Fibroblast of lung (primary cell): ENCODE measurements at places on chromosomes 2 and 18. TPM values are rescaled to one million over a fixed set of nuclear protein-coding genes. Genes with fewer than 3 reads are reported as not detected.

GRCh38 chr18:4672162-4672561 lies 217.1 kb upstream of the DLGAP1 start:
- DNase-seq = no peak
- H3K4me1 ChIP-seq = no peaks in the 10 kb centered on the region
- no peaks in the 10 kb centered on the region for H3K27me3 ChIP-seq
- no peak overlapping the region for H3K27ac ChIP-seq

DNA sequence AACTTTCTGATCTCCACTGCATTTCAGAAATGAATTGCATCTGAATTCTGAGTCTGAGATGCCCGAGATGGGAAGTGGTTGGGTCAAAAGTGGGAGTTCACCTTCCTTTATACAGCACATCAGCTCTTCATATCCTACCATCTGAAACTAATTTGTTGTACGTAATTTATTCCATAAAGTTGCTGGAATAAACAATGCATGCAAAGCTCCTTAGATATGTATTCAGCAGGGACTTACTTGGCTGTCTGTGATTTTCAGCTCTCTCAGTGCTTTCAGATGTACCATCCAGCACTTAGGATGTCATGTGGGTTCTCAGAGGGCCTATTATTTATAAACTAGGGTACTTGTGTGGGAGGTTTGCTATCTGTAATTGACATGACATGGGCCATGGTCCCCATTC lies 46.9 kb upstream of the EFEMP1 start:
- no peaks in the 10 kb centered on the region for H3K27me3 ChIP-seq
- H3K27ac ChIP-seq = no peak overlapping the region
- DNase-seq = no peak
- H3K4me3 ChIP-seq = no peak overlapping the region
- H3K4me1 ChIP-seq = no peaks in the 10 kb centered on the region
- H3K36me3 ChIP-seq = no peaks in the 10 kb centered on the region

DNA sequence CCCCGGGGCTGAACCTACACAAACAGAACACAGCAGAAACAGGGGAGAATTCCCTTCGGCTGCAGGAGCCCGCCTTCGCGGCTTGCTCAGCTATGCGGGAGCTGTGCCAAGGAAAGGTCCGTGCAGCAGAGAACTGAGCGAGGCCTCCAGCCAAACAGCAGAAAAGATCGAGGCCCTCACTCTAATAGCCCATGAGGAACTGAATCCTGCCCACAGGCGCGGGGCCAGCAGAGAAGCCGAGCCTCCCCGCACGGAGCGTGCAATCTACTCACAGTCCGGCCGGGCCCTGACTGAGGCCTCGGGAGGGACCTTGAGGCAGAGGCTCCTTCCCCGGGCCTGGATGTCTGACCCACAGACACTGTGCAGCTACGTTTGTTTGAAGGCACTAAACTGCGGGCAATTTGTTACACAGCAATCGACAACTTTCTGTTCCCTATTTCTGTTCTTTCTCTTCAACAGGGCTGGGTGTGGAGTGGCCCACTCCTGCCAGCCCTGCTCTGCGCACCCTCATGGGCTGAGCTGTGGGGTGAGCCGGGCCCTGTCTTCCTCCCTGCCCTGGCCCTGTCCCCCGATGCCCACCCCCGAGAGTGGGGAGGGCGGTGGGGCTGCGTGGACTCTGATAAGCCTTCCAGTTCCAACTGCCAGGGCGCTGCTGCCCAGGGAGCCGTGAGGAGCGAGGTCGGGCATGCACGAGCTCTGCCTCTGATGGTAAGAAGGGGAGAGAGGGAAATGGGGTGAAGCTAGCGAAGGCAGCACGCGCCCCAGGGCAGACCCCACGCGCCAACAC lies 13.7 kb downstream of the HES6 start:
- no peak overlapping the region for H3K4me3 ChIP-seq
- no peak overlapping the region for H3K27ac ChIP-seq
- no peaks in the 10 kb centered on the region for H3K36me3 ChIP-seq
- peak; percentile 57 for DNase-seq
- no peaks in the 10 kb centered on the region for H3K4me1 ChIP-seq

GRCh38 chr2:69815717-69816116 lies 13.7 kb upstream of the GMCL1 start:
- DNase-seq = no peak
- H3K27ac ChIP-seq = no peak overlapping the region
- H3K36me3 ChIP-seq = peaks cover 8% of the 10 kb centered on the region
- no peaks in the 10 kb centered on the region for H3K27me3 ChIP-seq

DNA sequence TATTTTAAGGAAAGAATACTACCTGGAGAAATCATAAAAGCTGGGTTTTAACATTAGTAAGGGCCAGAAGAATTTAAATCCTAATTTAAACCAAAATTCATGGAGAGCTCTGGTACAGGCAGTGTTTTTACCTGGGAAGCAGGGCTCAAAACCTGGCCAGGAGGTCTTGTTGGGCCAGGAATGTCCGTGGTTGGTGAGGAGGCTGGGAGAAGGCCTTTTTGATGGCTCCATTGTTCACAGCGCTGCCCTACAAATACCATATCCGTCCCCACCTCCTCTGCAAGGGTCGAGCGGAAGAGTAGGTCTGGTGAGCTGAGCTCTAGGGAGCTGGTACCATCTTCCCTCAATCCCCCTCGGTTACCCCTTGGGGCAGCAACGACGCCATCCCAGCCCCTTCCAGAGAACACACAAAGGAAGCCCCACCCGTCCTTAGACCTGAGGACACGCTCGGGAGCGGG lies 10.9 kb upstream of the HOXD1 start:
- DNase-seq = no peak
- no peak overlapping the region for H3K4me3 ChIP-seq
- no peak overlapping the region for H3K27ac ChIP-seq
- H3K36me3 ChIP-seq = no peaks in the 10 kb centered on the region
- no peaks in the 10 kb centered on the region for H3K4me1 ChIP-seq

DNA sequence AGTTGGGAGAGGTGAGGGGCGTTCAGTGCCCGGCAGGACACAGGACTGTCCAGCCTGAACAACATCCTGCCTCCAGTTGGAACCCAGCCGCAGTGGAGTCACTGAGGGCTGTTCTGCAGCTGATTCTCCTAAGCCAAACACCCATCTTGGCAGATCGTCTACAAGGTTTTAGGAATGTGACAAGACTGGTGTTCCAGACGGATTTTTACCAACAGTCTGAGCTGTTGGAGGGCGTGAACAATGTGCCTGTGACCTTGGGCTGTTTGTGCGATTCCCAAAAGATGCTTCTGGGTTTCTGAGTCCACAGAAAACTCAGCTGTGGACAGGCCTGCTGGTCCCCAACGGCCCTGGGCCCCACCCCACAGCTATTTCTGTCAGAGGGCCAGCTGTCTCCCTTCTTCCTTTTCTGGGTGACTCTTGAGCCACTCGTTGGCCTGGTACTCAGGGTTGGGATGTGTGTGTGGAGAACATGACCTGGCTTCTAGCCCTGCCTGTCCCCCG lies 5.7 kb downstream of the LRRFIP1 start:
- no peaks in the 10 kb centered on the region for H3K27me3 ChIP-seq
- H3K4me3 ChIP-seq = no peak overlapping the region
- no peaks in the 10 kb centered on the region for H3K4me1 ChIP-seq
- peaks cover 1% of the 10 kb centered on the region for H3K36me3 ChIP-seq

DNA sequence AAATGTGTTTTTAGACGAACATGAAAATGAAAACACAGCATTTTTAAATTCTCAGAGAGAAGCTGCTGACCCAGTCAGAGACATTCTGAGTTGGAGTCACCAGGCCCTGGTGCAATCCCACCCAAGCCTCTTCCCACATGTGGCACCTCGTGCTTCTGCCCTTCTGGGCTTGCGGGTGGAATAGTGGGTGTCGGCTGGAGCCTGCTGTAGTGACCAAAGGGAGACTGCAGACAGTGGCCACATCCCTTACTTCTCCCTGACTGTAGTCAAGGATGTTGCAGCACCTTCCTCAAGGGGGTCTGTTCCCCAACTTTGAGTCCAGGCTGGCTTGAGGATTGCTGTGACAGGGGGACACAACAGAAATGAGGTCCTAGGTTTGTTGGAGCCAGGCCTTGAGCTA lies 104.4 kb upstream of the GLI2 start:
- peaks cover 21% of the 10 kb centered on the region for H3K27me3 ChIP-seq
- no peaks in the 10 kb centered on the region for H3K36me3 ChIP-seq
- H3K27ac ChIP-seq = no peak overlapping the region
- no peak overlapping the region for H3K4me3 ChIP-seq
- H3K4me1 ChIP-seq = no peaks in the 10 kb centered on the region
- DNase-seq = no peak

DNA sequence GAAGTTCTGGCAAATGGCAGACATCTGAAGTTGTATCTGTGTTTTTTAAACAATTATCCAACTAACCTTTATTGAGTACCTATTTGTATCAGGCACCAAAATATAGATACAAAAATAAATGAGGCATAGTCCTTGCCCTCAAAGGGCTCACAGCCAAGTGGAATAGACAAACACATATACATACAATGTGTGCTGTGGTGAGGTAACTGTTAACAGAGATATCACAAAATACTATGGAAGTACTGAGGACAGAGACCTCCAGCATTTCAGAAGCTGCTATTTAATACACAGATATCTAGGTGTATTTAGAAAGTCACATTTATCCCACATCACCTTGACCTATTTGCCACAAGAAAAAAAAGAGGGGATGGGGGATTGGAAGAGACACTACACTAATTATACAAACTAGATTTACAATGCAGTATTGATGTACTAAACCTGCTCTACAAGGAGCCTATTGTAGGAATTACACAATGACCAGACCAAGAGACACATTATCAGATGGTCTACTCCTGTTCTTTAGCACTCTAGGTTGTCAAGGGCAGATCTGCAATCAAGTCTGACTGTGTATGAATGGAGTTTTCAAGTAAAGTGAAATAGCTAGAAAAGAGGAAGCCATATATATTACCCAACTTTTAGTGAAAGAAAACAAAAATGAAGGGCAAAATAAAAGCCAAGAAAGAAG lies 62.2 kb downstream of the SPIRE1 start:
- no peak overlapping the region for H3K27ac ChIP-seq
- peaks cover 18% of the 10 kb centered on the region for H3K4me1 ChIP-seq

DNA sequence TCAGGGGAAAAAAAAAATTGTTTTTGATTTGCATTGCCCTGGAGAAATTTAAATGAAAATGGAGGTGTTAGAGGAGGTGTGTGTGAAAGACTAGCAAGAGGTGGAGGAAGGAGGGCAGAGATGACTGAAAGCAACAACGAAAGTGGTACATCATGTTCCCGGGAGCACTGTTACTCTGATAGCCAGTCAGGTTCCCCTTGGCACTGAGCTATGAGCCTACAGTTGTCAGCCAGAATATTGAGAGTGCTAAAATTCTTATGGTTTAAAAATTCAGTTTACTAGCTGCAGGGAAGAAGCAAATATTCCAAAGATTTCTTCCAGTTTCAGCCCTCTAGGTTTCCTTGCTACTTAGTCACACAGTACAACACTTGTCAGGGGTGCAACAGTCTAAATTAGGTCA lies 366.7 kb upstream of the DLGAP1 start:
- no peaks in the 10 kb centered on the region for H3K4me1 ChIP-seq
- no peak overlapping the region for H3K4me3 ChIP-seq
- H3K36me3 ChIP-seq = no peaks in the 10 kb centered on the region

DNA sequence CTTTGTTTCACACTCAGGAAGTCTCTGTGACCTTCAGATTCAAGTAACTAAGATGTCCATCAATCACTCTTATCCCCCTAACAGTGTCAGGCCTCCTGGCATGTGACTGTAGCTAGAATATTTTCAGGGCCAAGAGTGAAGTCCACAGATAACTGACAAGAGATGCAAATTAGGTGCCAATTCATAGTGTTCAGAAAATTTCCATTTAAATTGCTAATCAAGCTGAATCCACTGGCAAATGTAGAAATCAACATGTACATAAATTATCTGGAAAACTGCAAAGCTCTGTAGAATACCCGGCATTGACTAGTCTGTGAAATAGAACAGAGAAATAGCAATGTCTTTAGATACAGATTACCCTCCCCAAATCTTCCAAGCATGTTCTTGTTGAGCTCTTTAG lies 38.6 kb upstream of the ARL4C start:
- H3K4me1 ChIP-seq = no peaks in the 10 kb centered on the region

DNA sequence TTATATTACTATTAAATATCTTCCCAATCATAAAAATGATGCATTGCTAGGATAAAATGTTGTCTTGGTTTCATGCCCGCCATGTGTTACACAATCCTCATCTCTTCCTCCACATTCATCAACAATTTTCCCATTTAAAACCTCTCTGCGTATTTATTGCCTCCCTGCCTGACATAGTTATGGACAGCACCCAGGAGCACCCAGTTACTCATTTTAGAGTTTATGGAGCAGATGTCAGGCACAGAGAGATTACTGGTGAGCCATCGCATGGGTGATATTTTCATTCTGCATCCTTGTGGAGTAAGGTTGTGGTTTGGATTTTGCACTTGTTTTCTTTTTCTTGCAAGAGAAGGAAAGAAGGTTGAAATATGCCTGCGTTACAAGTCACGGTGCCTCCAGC lies 116.7 kb upstream of the NPAS2 start:
- no peaks in the 10 kb centered on the region for H3K36me3 ChIP-seq
- no peak overlapping the region for H3K27ac ChIP-seq
- H3K4me3 ChIP-seq = no peak overlapping the region
- peaks cover 12% of the 10 kb centered on the region for H3K27me3 ChIP-seq
- H3K4me1 ChIP-seq = no peaks in the 10 kb centered on the region

GRCh38 chr18:55605733-55606338 lies 17.8 kb upstream of the TCF4 start:
- H3K4me3 ChIP-seq = no peak overlapping the region
- no peaks in the 10 kb centered on the region for H3K36me3 ChIP-seq
- H3K27ac ChIP-seq = no peak overlapping the region
- DNase-seq = no peak
- no peaks in the 10 kb centered on the region for H3K27me3 ChIP-seq
- H3K4me1 ChIP-seq = no peaks in the 10 kb centered on the region

- no peak overlapping the region for H3K4me3 ChIP-seq
- H3K4me1 ChIP-seq = peaks cover 3% of the 10 kb centered on the region
- peaks cover 3% of the 10 kb centered on the region for H3K27me3 ChIP-seq
- H3K36me3 ChIP-seq = no peaks in the 10 kb centered on the region
Observed at GRCh38 chr2:71925268-71926088, 222.2 kb downstream of the CYP26B1 start.

DNA sequence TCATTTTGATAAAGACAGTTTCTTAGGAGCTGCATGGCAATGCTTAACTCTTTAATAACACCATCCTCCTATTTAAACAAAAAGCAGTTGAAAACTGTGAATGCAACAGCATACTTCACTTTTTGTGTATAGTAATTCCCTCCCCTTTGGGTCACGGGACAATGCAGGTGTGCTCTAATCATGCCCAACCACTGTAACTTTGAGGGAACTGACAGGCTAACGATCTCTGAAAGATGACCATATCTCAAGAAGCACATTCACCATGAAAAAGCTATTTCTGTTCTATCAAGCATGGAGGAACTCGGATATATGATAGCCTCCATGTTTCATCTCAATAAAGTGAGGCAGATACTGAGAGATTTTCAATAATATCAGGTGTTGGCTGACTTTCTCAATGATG lies 81.1 kb upstream of the CD226 start:
- H3K36me3 ChIP-seq = peaks cover 3% of the 10 kb centered on the region
- no peak overlapping the region for H3K4me3 ChIP-seq
- H3K4me1 ChIP-seq = no peaks in the 10 kb centered on the region
- no peaks in the 10 kb centered on the region for H3K27me3 ChIP-seq
- H3K27ac ChIP-seq = no peak overlapping the region

- H3K27ac ChIP-seq = no peak overlapping the region
- no peak for DNase-seq
Observed at GRCh38 chr18:8741117-8741516, 35.8 kb downstream of the MTCL1 start.

The REG1B gene
- total RNA-seq = not detected in 2 replicates

The ANAPC1 gene
- 42.1 and 46.1 TPM in 2 replicates for total RNA-seq

The SULT1C4 gene
- 0.26 and 0.50 TPM in 2 replicates for total RNA-seq

The MYOM1 gene
- 0.26 and 0.83 TPM in 2 replicates for total RNA-seq

The MGAT4A gene
- 0.17 and 0.26 TPM in 2 replicates for total RNA-seq

The COLEC12 gene
- total RNA-seq = 24.8 and 60.6 TPM in 2 replicates

The RSAD2 gene
- 0.77 and 1.7 TPM in 2 replicates for total RNA-seq
